Gastroesophageal sphincter (tissue), 4 donors: ENCODE measurements at places on chromosomes 6 and 20.

GRCh38 chr6:30136570-30137286, 788 bp downstream of the TRIM40 start:
- no peak for ATAC-seq

GRCh38 chr6:148530976-148531375, 188.3 kb downstream of the SASH1 start:
- ATAC-seq = no peak

- no peak for ATAC-seq
Measured at GRCh38 chr6:150936021-150936555, 70.6 kb downstream of the MTHFD1L start.

DNA sequence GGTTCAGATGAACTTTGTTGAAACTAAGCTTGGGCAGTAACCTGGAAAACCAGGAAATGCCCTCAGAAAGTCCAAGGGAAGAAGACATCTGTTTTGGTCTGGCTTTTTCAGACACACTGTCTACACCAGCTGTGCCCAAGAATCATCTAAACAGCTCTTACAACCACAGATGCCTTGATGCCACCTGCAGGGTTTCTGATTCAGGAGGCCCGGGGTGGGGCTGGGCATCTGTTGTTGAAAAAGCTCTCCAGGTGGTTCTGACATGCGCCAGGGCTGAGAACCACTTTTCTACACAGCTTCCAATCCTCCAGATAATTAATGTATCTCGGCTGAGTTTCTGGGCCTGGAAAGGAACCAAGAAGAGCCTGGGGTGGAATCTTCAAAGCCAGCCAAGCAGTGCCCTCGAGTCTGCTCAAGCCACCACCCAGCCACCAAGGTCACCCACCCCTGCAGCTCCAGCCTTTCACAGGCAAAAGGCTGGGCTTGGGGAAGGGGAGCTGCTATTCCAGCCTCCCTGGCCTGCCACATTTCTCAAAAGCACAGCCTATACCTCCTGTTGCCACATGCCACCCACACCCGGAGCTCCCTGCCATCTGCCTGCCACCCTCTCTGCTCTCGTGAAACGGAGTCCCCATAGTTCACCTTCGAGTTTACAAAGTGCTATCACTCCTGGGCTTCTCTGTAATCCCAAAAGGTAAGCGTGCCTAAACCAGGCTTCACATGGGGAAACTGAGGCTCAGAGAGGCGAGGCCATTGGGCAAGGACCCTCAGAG, 9.4 kb downstream of the MDGA1 start:
- no peak for ATAC-seq

- ATAC-seq = peak; percentile 29
Measured at GRCh38 chr20:4225745-4226144, 210.4 kb upstream of the RNF24 start.

GRCh38 chr20:14925300-14925699, 587.9 kb upstream of the FLRT3 start:
- ATAC-seq = no peak

DNA sequence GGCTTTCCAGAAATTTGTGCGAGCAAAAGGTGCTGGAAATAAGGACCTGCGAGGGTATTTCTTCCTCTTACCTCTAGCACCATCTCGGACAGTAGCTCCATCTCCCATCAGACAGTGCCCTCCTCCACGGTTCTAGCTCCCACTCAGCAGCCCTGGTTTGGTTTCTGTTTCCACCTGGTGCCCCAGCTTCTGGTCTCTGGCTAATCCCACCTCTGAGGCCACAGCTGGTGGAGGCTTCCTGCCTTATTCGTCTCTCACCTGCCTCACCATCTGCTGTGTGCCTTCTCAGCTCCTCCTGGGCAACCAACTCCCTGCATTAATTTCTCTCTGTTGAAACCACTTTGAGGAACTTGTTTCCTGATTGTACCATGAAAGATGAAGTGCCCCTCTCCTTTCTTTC, 162.4 kb upstream of the CDYL start:
- ATAC-seq = no peak

DNA sequence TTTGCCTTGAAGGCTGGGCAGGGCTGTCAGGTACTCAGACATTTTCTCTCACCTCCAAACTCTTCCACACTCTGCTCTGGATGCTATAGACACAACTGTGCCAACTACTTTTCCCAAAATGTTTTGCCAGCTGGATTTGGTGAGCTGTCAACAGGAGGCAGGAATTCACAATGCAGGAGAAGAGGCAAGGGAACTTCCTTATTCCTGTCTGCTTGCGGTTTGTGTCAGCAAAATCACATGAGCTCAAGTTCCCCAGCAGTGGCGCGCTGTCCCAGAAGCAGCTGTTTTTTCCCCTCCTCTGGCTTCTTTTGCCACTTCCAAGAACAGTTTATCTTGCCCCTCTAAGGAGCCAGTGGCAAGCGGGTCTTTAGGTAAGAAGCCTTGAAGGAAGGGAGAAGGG, 608.2 kb downstream of the PRKN start:
- ATAC-seq = peak; percentile 53

GRCh38 chr6:35626401-35626800, 62.3 kb downstream of the FKBP5 start:
- no peak for ATAC-seq

- ATAC-seq = no peak
Measured at GRCh38 chr6:85343428-85343827, 106.5 kb upstream of the NT5E start.

GRCh38 chr6:45415788-45416518, 38.2 kb upstream of the SUPT3H start:
- no peak for ATAC-seq

- ATAC-seq = no peak
Measured at GRCh38 chr20:33130568-33131061, 37.3 kb upstream of the BPIFA2 start.

DNA sequence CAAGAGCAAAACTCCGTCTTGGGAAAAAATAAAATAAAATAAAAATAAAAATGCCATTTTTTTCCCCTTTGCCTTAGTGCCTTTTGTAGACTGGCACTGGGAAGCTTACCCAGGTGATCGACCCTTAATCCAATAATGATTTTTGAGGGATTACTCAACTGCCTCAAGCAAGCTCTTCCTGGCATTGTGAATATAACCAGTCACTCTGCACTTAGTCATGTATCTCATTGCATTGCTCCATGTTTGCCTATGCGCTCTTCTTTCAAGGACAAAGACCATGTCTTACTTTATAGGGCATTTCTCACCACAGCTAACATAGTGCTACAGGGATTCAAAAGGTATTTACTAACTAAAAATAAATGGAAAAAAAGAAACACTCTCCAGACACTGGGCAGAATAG, 13.0 kb downstream of the GFOD1 start:
- ATAC-seq = no peak

GRCh38 chr20:3433744-3434143, 26.3 kb upstream of the DNAAF9 start:
- no peak for ATAC-seq

- peak; percentile 80 for ATAC-seq
Measured at GRCh38 chr6:31652925-31653724, 664 bp upstream of the BAG6 start.

GRCh38 chr6:1787894-1788293, 178.2 kb downstream of the FOXC1 start:
- peak; percentile 40 for ATAC-seq

- no peak for ATAC-seq
Measured at GRCh38 chr6:24972311-24972958, 36.7 kb upstream of the RIPOR2 start.

DNA sequence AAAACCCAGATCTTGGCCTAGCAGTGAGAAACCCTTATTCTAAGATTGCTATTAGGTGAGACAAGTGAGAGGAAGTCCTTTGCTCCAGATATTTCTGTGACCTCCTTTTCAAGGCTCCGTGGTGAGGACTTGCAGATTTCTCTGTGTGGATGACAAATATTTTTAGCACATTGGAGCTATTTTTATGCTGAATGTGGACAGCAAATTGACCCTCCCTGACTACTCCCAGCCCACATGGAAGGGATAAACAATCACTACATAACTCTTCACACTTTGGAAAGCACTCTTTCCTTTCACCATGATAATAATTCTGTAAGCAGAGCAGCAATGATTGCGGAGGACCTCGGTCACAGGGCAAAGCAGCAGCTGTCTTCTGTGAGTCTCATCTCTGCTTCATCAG, 88.0 kb upstream of the ADGRF1 start:
- peak; percentile 47 for ATAC-seq

DNA sequence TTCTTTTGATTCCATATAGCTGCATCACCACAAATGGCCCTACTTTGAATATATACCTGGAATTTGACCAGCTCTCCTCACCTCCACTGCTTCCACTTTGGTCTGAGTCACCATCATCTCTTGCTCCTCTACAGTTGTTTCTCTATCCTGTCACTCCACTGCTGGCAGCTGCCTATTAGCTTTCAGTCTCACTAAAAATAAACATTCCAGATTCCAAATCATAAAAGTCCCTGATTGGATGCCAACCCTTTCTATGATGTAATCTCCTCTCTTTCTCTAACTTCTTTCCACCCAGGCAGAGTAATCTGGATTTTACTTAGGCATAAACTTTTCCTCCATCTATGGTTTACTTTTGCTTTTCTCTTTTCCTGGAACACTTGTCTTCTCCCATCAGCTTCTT, 49.1 kb downstream of the RFPL4B start:
- ATAC-seq = no peak

DNA sequence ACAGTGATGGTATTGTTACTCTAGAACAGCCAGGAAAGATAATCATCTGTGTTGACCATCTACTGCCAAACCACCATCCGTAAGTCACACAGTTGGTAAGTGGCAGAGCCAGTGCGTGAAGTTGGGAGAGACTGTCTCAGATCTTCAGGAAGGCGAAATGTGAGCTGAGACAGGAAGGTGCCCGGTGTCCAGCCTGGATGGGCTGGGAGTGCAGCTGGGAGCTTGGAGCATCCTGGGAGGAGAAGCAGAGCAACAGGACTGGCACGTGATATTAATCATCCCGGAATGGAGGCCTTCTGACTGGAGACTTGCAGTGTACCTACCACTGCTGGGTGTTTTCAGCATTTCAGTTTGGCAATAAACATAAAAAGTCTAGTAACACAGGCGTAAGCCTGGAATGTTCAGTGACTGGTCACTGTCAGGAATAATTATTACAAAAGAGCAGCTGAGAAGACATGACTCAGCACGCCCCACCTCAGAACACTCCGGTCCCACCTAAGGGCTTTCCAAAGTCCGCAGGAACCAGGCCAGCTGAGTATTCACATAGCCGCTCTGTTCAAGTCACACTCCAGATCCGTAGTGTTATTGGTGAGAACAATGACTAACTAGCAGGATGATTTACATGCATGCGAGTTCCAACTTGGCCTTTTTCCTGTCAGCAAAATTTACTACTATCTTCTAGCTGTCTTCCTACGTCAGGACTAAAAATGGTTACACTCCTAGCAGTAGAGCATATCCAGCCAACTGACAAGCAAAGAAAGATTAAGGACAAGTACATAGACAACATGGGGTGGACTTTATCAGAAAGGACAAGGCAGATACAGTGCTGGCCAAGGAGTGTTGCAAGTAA, 45.1 kb upstream of the PNRC1 start:
- ATAC-seq = peak; percentile 91

GRCh38 chr6:163661272-163661671, 246.8 kb downstream of the QKI start:
- ATAC-seq = no peak

- ATAC-seq = no peak
Measured at GRCh38 chr6:131782764-131783163, 25.1 kb upstream of the ENPP1 start.

DNA sequence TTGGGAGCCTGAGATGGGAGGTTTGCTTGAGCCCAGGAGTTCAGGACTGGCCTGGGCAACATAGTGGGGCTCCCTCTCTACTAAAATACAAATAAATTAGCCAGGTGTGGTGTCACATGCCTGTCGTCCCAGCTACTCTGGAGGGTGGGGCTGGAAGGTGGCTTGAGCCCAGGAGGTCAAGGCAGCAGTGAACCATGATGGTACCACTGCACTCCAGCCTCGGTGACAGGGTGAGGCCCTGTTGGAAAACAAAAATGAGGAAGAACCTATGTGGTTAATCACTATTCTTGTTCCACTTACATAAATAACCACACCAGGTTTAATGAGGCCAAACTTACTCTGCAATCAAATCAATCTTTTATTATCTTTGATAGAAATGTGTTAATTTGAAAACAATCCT, 5.4 kb downstream of the PPDPF start:
- no peak for ATAC-seq

DNA sequence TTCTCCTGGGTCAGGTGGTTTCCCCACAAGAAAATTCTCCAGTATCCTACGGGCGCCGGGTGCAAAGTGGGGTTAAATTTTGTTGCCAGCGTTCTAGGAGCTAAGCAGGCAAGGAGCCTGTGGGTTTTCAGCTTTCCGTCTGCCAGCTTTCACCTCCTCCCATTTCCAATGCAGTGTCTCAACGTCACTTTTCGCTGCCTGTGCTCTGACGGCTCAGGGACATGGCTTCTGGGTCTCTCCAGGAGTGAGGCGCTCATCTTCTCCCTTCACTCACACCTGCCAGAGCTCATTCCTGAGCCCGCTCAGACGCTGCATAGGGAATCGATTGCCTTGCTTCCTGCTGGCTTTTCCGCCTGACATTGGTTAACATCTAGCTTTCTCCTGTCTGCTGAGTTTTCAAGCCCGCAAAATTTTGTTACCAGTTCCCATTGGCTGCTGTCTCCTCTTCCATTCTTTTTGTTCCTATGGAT, 7.3 kb upstream of the NAA20 start:
- no peak for ATAC-seq

DNA sequence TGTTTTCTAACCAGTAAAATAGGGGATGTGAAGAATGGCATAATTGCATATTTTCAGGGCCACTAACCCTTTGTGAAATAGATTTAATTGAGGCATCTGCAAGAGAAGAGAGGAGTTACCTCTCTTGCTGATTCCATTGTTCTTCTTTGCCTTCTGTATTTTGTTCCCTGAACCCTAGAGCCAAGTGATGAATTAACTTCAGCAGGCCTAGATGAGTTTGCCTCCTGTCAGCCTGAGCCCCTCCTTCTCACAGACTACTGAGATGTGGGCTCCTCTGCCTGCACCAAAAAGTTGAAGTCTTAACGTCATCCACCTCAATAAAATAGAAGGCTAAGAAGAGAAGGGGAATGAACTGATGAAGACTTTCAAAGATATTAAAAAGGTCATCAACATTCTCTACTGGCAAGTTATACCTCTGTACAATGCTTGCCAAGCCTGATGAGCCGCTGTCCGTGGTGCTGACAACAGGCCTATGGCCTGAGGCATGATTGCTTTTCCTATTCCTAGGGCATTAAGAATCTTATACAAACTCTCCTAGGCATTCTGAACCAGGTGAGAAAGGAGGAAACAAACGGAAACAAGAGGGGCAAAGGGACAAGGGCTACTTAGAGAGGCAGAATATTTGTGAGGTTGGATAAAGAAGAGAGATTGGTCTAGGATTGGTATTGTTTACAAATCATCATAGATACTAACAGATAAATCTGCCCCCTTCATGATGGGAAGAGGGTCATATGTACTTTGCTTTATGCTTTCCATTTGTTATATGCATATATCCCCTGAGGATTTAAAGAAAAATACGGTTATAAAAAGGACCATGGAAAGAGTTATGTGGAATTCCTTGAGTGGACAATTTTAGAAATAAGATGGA, 46.8 kb downstream of the CD24 start:
- ATAC-seq = no peak
